ENCODE measurements at places on chromosomes 5 and 9. TPM values are rescaled to one million over a fixed set of nuclear protein-coding genes. Genes with fewer than 3 reads are reported as not detected.

Gene PCDHGC4
- 4.4 TPM for polyA plus RNA-seq

Gene PPP3R2
- not detected for polyA plus RNA-seq

Gene FOXB2
- polyA plus RNA-seq, result not detected

Gene C5orf58
- polyA plus RNA-seq, result 0.25 TPM

Gene PCDHB12
- polyA plus RNA-seq, result 4.6 TPM

Gene PTPN3
- 60.7 TPM for polyA plus RNA-seq

Gene CD274
- 1.2 TPM for polyA plus RNA-seq

DNA sequence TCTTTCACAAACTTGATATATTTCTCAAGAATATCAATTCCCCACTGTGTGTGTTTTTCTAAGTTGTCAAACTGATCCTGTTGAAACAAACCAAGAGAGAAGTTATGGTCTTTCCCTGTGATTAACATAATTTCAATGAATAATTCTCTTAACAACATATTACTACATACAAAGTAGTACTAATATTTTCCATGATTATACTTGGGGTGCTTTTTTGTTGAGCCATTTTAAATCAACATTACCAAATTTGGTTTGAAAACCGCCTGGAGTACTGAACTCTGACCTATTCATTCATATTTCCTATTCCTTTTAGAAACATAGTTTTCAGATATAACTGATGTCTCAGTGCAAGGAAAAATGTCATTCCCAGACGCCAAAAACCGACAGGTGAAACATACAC lies 48.1 kb downstream of the FNBP1 start:
- DNase-seq, result no peak

- DNase-seq, result no peak
These were observed 1997.7 kb downstream of the MAT2B start for GRCh38 chr5:165502893-165503691.

GRCh38 chr9:123343443-123344191 lies 12.4 kb upstream of the CRB2 start:
- DNase-seq, result no peak

DNA sequence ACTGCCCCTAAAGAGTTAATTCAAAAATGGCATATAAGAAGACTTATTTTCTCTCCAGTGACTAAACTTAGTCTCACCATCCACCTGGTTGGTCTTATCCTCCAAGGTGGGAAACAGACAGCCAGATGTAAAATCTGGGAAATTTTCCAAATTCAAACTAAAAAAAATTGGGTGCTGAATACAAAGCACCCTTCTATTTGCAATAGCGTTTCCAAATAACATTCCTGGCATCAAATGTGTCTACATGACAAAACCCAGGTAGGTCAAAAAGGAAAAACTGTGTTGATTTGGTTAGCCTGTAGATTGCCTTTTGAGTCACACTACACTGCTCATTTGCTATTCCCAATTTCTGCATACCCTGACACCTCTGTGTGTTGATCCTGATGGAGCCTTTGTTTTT lies 252.2 kb downstream of the NR2F1-AS1 start:
- no peak for DNase-seq

- DNase-seq, result no peak
These were observed 381.4 kb downstream of the GADD45G start for GRCh38 chr9:89986190-89986589.

- DNase-seq, result no peak
These were observed 65.3 kb downstream of the MARCHF3 start for GRCh38 chr5:126965061-126965475.

DNA sequence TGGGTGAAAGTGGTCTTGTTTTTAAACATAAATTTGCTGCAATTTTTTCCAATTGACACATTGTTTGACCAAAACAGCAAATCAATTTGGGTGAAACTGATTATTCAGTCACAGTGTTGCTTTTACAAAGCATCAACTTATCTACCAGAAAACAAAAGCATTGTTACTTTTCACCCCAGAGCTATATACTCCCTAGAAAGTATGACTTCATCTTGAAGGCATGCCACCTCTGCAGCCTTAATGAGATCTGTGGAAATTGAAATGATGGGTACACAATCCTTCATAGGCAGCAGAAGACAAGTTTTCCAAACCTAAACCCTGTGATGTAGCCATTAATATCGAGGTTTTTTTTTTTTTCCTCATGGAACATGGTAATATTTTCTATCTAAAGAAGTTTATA lies 615.9 kb downstream of the CHSY3 start:
- DNase-seq, result no peak

- no peak for DNase-seq
These were observed 722 bp upstream of the ERGIC1 start for GRCh38 chr5:172833372-172833685.

GRCh38 chr5:179680014-179680779 lies 637 bp downstream of the CBY3 start:
- no peak for DNase-seq

DNA sequence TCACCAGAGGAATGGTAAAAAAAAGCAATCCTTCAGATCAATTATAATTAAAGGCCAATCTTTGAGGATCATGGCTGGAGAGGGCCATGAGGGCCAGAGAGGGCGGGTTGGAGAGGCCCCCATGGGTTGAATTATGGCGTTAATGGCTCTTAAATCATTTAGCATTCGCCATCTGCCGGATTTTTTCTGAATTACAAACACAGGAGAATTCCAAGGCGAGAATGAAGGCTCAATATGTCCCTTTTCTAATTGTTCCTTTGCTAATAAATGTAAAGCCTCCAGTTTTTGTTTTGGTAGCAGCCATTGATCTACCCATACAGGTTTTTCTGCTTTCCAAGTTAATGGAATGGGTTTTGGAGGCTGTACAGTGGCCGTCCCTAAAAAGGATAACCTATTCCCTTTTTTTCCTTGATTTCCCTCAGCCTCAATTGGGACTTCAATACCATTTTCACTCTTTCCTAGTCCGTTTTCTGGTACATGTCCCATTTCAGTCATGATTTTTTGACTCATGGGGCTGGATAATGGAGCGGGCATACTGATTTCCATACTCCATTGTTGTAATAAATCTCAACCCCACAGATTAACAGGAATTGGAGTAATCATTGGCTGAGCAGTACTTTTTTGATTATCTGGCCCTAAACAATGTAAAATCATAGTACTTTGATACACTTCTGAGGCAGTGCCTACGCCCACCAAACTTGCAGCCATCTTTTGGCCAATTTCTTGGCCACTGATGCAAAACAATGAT lies 6.7 kb upstream of the TMEM141 start:
- no peak for DNase-seq

DNA sequence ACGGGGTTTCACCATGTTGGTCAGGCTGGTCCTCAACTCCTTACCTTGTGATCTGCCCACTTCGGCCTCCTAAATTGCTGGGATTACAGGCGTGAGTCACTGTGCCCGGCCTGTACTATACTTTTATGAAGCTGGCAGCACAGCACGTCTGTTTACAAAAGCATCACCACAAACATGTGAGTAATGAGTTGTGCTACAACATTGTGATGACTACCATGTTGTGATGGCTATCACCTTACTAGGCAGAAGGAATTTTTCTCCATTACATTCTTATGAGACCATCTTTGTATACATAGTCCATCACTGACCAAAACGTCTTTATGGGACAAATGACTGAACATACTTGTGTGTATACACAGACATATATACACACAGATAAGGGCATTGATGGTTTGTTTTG lies 1019.0 kb downstream of the CDH18 start:
- DNase-seq, result no peak

GRCh38 chr9:127181315-127181580 lies 58.8 kb upstream of the ANGPTL2 start:
- no peak for DNase-seq

GRCh38 chr5:60842871-60843385 lies 1.1 kb downstream of the ELOVL7 start:
- DNase-seq, result peak; percentile 12

GRCh38 chr5:75756211-75756610 lies 39.0 kb upstream of the POC5 start:
- peak; percentile 55 for DNase-seq

Measured in left kidney (tissue), 8 donors.